Omental fat pad (tissue), 4 donors: ENCODE measurements at places on chromosomes 6 and 20. TPM values are rescaled to one million over a fixed set of nuclear protein-coding genes. Genes with fewer than 3 reads are reported as not detected.

Gene TOX2
- total RNA-seq, result 0.46 TPM

DNA sequence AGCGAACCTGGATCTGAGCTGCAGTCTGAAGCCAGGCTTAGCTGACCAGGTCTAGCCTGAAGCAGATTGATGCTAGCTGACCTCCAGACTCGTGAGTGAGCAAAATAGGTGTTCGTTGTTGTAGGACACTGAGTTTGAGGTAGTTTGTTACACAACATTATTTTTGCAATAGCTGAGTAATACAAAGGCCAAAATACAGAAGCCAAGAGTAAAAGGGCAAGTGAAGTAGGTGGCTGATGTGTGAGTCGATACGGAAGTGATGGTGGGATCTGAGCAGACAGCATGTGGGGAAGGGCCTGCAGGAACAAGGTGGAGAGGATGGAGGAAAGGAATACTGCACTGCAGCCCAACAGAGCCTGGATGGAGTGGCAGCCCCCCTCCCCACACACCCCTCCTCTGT is 8.5 kb upstream of the SPATS1 start:
- DNase-seq, result no peak

DNA sequence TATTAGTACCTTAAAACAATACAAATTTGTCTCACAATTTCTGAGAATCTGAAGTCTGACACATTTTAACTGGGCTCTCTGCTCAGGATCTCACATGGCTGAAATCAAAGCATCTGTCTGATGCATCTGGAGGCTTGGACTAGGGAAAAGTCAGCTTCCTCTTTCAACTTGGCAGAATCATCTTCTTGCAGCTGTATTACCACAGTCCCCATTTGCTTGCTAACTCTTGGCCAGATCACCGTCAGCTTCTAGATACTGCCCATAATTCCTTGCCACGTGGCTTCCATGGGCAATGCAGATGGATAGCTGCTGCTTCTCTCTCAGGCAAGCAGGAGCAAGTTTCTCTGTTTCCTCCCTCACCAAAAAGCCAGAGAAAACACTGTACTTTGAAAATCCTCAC is 1106.4 kb upstream of the CITED2 start:
- DNase-seq, result no peak

Gene LAMP5
- total RNA-seq, result not detected

Gene SLC22A1
- total RNA-seq, result 1.3 TPM

Gene FAM110A
- 2.9 TPM for total RNA-seq

DNA sequence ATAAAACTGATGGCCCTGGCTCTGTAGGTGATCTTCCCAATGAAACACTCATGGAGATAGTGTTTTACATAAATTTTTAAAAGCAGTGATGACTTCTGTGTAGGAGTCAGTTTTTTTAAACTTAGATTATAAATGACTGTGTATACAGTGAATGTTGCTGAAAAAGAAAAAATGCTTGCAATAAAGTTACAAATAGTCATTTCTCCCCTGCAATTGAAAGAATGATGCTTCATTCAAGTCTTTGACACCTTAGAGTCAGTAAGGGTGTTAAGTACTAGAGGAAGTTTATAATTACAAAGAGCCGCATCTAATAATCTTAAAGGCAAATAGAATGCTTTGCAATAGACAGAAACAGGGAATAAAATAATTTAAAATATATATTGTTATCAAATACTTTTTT is 27.6 kb downstream of the ZNF292 start:
- DNase-seq, result no peak

DNA sequence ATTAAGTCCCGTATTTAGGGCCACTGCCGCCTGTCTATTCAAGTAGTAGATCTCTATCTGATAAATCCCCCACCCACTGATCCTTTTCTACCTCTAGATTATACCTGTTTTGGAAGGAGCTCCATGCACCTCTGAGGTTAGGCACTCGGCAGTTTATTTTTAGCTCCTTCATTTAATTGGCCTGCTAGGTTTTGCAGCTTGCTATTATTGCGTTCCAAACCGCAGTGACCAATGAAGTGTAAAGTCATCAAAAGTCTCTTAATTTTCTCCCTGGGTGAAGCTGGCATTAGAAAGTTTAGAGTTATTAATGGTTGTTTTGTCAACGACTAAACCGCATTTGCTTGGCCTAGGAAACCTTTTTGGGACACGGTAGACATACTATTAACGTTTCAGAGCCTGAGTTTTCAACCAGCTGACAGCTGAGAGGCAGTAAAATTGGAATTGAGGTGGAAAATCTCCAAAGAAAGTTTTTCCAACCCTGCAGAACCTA is 60.0 kb downstream of the RFPL4B start:
- DNase-seq, result no peak

GRCh38 chr6:21556511-21556910 is 37.0 kb upstream of the SOX4 start:
- no peak for DNase-seq

Gene GNAS-AS1
- not detected for total RNA-seq

Gene MYL9
- 57.0 TPM for total RNA-seq

DNA sequence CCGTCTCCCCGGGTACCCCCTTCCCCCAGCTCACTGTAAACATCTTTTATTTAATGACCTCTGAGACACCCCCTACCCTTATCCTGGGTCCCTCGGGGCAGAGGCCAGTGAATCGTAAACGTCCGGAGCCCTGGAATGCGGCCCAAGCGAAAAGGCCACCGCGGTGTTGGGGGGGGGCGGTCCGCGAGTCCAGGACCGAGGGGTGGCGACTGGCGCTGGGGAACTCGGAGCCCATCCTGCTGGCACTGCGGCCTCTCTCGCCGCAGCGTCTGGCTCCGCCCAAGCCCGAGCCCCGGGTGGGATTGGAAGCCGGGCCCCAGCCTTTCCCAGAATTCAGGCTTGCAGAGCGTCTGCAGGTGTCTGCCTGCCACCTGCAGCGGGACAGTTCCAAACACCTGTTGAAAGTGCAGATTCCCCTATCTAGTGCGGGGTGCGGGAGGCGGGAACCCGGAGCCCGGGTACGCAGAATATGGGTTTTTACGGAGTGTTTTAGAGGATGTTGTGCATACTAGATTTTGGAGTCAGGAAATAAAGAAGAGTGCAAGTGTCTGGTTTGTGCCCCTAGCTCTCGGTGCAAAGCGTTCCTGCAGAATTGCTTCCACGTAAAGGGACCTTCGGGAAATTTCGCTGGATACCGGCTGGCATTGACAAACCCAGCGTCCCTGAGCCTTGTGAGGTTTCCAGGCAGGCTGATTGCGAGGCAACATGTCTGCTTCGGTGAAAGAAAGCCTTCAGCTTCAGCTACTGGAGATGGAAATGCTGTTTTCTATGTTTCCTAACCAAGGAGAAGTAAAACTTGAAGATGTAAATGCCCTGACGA is 800 bp downstream of the RWDD2A start:
- DNase-seq, result no peak

DNA sequence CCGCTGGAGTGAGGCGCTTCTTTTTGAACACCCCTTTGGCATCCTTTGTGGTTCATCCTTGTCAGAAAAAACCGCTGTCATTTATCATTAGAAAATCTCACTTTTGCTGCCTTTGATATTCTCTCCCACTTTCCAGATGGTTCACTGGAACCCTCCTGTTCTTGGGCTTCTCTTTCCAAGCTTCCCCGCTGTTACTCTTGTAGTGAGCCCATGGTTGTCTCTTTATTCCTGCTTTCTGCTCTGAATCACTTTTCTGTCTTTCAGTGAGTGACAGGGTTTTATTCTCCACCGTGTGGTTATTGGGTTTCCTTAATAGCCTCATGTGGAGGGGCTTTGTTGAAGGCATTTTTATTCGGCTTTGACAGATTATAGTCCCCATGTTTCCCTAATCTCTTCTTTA is 117.0 kb downstream of the FARS2 start:
- no peak for DNase-seq

- DNase-seq, result no peak
These were observed 19.8 kb upstream of the RGS17 start for GRCh38 chr6:153150752-153151440.

DNA sequence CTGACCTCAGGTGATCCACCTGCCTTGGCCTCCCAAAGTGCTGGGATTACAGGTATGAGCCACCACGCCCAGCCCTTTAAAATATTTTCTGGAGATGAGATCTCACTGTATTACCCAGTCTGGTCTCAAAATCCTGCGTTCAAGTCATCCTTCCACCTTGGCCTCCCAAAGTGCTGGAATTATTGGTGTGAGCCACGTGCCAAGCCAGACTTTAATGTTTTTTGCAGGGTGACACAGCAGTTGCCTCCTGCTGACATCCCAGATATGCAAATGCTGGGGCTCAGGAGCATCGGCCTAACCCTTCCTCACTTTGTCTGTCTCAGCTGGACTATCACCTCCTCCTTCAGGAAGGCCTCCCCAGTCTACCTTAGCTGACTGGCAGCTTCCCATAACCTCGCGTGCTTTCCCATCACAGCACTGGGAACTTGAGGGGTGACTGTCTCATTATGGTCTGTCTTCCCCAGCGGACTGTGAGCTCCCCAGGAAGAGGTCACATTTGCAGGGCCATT is 14.3 kb upstream of the ID1 start:
- DNase-seq, result no peak

DNA sequence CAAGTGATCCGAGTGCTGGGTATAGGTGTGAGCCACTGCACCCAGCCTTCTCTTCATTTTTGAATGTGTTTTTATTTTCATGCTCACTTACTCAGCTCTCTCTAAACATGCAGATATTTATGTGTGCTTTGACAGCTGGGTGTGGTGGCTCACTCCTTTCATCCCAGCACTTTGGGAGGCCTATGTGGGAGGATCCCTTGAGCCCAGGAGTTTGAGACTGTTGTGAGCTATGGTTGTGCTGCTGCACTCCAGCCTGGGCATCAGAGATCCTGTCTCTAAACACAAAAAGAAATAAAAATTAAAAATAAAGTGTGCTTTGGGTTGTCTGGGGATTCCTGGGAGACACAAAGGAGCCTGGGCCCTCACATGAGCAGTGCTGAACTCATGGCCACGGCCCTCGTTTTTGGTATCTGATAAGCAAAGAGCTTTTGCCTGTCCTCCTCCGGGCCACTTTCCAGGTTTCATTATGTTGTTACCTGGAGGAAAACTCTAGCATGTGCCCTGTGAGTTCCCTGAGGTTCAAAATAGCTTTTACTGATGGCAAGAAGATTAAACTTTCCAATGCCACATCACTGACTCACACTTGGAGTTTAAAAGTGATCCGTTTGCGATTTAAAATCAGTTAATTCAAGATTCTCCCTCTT is 78.5 kb downstream of the CD164 start:
- no peak for DNase-seq

GRCh38 chr6:31308050-31308844 is 36.4 kb upstream of the HLA-C start:
- DNase-seq, result no peak

Gene SSTR4
- total RNA-seq, result not detected

- no peak for DNase-seq
These were observed 211.9 kb downstream of the GMDS start for GRCh38 chr6:2033544-2033943.

GRCh38 chr6:125859727-125860126 is 69.0 kb downstream of the NCOA7 start:
- no peak for DNase-seq

- no peak for DNase-seq
These were observed 400.7 kb downstream of the ZFAND3 start for GRCh38 chr6:38220069-38220723.

DNA sequence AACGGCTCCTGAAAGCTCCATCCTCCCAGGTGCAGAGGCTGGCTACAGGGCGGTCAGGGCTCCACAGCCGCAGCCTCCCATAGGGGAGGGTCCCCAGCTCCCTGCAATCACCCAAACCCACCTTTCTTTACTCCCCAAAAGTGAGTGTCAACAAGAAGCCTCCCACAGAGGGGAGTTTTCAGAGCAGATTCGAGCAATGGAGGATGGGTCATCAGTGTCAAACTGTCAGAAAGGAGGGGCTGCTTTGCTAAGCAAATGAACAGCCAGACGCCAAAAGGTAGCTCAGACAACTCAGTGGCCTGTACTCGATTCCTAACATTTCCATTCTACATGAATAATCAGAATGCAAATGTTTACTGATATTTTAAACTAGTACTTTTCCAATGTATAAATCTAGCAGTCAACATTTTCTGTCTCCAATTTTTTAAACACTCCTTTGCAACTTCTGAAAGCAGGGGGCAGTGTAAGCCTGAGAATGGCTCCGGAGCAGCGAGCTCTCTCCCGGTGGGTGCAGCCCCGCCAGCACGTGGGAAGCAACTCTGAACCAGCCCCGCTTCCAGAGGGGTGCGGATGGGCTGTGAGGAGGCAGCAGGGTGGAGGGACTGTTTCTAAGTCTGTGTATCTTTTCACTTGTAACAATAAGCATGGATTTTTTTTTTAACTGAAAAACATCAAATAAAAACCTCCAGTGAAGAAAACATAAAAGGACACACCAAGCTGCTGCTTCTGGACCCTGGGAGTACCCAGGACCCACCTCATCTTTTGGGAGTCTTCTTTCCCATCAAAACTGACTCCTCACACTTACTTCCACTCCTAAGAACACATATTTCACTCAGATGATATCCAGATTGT is 54.9 kb downstream of the TAF4 start:
- DNase-seq, result no peak

- DNase-seq, result peak; percentile 80
These were observed 15.2 kb upstream of the MRPS18A start for GRCh38 chr6:43702534-43703440.

DNA sequence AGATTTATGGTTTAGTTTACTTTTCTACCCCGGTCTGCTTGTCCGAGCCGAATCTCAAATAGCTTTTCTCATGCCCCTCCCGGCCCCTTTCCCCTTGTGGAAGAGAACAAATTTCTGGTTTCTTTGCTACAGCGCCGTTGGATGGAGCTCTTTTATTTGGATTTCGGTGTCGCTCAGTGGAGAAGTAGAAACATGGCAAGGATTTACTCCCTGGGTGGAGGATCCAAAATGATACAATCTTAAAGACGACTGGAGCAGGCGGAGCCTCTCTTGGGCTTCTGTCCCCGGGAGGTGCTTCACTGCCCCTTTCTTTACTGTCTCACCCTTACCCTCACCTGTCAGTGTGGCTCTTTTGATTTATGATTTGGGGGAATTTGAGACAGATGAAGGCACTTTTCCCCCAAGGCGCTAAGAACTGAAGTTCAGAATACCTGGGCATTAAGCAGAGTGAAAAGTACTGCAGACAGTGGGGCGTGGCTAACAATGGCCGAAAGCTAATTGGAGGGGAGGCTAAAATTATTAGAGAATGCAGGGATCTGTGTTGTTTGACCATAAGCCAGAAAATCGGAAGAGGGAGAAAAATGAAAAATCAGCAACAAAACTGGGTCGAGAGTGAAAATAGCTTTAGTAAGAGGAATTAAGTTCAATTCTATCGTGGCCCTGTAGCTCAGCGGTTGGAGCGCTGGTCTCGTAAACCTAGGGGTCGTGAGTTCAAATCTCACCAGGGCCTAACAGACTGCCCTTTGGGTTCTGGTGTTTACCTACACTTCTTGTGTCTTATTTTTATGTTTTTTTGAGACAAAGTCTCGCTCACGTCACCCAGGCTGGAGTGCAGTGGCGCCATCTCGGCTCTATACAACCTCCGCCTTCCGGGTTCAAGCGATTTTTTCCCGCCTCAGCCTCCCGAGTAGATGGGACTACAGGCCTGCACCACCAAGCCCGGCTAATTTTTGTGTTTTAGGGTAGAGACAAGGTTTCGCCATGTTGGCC is 145.1 kb upstream of the ZNF184 start:
- no peak for DNase-seq

GRCh38 chr6:131073577-131073976 is 10.5 kb upstream of the EPB41L2 start:
- DNase-seq, result no peak

Gene CCM2L
- total RNA-seq, result 9.2 TPM
